ENCODE measurements at places on chromosomes 5 and 9. TPM values are rescaled to one million over a fixed set of nuclear protein-coding genes. Genes with fewer than 3 reads are reported as not detected.

ADGRV1 gene
- polyA plus RNA-seq = 1.1 TPM

CYLC2 gene
- polyA plus RNA-seq = not detected

SPIN1 gene
- polyA plus RNA-seq = 60.7 TPM

AUH gene
- polyA plus RNA-seq = 12.8 TPM

FAM169A gene
- 0.44 TPM for polyA plus RNA-seq

FOXD4 gene
- 2.7 TPM for polyA plus RNA-seq

DNA sequence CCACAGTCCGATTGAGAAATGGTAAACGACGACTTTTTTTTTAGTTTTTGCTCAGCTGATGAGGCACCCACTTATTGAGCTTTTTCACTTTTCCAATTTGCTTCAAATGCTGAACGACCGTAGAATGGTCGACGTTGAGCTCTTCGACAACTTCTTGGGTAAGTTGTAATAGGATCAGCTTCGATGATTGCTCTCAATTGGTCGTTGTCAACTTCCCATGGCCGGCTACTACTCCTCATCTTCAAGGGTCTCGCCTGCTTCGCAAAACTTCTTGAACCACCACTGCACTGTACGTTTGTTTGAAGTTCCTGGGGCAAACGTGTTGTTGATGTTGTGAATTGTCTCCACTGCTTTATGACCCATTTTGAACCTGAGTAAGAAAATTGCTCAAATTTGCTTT, 35.7 kb downstream of the NSD1 start:
- DNase-seq = no peak

GRCh38 chr5:180399401-180400215, 46.5 kb upstream of the GFPT2 start:
- peak; percentile 61 for DNase-seq

DNA sequence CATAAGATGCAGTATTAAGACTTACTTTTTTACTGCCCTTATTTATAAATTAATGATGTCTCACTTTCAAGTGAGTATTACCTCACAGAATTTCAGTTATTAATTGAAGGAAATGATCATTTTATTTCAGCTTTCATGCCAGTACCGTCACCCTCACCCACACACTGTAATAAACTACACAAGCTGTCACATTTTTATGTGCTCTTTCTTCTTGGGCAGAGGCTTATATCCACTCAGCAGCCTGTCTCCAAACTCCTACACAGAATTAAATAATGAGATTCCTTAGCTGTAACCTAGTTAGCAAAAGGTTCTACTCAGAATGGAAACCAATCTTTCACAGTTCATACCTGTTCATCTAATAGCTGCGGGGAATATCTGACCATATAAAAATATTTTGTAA, 1915.8 kb upstream of the CDH6 start:
- DNase-seq = no peak

DNA sequence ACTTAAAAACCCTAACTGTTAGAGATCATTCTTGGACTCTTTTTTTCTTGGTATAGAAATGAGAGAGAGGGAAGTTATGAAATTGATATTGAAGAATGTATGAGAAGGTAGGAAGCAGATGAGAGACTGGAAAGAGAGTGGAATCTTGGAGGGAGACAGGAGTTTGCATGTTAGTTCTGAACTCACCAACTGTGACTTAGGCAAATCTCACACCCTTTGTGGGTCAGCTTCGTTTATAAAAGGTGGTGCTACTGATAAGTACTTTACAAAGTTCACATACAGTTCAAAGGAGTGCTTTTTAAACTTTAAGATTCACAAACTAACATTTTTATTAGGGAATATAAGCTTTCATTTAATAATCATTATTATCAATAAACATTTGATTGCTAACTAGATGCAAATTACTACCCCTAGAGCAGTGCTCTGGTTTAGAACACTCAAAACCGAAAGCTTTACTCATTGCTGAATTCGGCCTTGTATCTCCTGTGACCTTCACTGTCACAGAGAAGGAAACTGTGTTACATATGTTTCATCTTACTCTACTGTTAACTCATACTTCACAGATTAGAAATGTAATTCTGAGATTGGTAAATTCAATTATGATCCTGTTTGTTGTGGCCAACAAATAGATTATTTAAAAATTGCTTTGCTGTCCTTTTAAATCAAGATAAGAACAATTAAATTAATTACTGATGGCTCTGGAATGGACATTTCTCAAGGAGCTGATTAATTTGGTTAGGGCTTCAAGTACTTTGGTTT, 143.2 kb downstream of the RMI1 start:
- no peak for DNase-seq

- no peak for DNase-seq
Observed at GRCh38 chr5:40074826-40075225, 604.9 kb upstream of the PTGER4 start.

DNA sequence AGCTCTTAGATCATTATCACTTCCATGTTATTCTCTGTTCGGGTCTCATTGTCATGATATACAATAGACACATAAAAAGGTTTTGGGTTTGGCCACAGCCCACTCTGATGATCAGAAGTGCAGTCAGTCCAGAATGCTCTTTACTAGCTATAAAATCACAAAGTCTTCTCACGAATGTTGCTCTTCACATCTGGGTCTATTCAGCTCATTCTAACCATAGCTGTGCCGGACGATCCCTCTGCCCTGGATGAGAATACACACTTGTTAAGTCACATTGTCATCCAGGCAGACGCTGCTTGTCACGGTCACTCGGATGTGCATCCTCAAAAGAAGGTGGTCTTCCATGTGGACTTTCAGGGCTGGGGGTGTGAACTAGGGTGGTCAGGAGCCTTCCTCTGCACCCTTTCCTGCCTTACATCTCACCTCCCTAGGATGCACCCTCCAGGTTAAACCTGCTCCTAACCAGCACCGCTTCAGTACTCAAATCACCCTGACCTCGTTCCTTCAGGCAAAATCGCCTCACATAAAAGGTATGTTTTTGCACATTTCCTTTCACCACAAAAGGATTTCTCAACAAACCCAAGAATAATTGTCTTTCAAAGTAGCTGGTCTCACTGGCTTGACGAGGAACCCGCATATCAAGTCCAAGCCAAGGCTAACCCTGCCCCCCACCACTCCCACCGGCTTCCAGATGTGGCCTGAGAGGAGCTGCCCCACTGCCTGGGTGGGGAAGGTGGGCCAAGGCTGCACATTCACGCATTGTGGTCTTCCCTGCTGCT, 21.9 kb downstream of the ANKH start:
- no peak for DNase-seq

DNA sequence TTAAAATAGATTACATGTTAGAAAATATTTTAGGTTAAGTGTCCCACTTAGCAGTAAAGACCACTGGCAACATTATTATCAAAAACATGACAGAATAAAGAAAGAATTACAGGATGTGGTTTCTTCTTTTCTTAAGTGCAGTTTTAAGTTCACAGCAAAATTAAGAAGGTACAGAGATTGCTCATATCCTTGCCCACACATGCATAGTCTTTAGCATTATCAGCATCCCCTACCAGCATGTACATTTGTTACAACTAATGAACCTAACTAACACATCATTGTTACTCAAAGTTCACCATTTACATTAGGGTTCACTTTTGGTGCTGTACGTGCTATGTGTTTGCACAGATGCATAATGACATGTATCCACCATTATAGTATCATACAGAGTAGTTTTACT, 837.7 kb upstream of the CDH9 start:
- no peak for DNase-seq

DNA sequence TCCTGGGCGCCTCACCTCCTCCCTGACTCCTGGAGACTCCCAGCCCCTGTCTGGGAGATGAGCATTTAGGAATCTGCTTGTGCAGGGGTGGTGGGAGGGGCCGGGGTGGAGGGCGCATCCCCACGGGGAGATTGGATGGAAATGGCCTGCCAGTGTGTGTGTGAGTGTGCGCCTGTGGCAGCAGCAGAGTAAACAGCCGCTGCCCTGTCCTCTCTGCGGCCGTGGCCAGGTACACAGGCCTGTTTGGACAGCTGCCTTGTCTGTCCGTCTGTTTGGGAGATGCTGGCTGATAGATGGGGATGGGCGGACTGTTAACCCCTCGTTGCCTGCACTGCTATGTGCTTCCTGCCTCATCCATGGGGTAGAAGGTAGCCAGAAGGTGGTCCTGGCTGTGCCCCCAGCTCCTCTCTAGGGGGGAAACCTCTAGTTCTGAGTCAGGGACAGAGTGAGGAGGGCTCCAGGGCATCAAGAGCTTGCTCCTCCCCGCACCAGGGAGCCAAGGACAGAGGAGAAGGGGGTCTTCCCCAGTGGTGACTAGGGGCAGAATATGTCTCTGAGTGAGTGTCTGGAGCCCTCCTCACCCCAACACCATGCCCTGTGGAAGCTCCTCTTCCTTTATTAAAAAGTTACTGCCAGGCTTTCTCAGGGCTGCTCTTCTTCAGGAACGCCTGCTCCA, 60.1 kb downstream of the LMX1B start:
- DNase-seq = no peak

DNA sequence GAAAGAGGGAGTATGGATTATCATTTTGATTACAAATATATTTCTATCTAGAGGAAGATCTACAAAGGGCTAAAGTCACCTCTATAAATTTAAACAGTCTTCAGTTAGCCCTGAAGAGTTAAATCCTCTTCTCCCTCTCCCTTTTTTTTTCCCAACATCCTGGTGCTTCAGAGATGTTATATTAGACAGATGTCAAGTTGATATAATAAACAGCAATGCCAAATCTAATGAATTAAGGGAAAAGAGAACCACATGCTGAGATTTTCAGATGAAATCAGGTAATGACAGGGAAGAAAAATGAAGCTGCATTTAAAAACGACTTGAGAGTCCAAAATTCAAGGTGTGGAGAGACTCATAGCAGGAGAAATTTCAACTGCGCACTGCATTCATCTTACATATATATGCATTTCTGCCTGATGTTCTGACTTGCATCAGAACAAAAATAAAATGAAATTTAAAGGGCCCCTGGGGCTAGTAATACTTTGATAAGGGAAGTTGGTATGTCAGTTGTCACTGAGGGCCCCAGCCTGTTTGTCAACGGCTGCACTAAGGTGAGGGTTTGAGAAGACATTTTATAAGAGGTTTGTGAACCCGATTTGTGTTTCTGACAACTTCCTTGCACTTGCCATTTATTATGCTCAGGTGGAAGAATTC, 338.9 kb upstream of the PANK3 start:
- DNase-seq = no peak

DNA sequence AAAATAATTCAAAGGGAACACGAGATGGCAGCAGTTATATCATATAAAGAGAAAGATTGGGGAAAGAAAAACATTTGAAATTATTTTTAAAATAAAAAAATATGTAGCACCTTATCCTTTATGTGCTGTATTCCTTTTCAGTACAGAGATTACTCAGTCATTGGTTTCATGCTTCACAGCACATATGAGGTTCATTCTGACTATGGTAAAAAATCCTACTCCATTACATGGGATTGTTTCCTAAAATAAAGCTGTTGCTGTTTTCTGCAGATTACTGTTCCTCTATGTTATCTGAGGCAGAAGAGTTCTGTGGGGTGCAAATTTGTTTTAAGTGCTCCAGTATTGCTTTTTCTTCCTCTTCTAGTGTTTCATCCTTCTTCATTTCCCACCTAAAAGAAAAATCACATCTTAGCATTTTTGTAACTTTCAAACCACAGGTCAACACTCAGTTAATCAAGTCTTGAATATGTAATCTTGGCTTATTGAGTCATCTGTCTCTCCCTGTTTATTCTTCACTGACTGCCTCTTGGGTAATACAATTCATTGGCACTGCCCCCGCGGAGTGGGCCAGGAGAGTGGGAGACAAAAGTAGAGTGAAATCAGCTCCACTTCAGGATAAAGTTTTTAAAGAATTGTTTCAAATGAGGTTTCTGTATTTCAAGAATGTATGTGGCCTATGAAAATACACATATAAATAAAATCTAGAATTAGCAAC, 412.5 kb upstream of the POU5F2 start:
- no peak for DNase-seq

- peak; percentile 58 for DNase-seq
Observed at GRCh38 chr5:113050721-113051382, 74.3 kb downstream of the DCP2 start.

DNA sequence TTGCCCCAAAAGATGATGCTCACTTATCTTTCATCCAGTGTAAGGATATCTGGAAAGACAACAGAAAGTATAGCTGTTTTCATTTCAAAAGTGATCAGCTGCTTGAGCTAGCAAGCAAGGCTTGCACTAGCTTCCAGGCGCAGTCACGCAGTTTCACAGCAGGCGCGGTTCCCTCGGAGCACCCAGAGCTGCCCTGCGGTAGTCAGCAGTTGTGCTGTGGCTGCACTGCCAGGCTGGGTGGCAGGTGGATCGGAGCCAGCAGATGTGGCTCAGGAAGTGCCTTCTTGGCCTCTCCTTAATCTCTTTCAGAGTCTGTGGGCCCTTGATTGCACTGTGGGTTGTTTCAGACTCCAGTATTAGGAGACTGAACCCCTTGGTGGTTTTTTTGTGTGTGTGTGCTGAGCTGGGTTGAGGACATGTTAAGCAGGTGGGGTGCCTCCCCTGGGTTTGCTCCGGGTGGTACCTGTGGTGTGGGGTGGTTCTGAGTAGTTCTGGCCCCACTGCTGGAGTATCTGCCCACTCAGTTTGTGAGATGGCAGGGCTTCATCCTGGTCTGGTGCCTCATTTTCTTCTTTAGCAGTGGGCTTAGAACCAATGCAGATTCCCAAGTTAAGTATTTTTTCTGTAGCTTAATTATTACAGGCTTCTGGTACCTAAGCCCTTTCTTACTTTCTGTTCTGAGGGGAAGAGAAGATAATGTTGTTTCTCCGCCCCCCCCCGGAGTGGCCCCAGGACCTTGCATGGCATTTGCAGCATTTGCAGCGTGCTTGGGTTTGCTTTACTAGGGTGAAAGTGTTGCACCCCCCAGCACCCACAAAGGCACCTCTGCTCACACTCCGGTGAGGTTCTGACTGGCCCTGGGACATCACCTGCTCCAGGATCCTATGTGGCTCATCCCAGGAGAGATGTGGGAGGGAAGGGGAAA, 16.4 kb downstream of the TENT4A start:
- DNase-seq = no peak

DNA sequence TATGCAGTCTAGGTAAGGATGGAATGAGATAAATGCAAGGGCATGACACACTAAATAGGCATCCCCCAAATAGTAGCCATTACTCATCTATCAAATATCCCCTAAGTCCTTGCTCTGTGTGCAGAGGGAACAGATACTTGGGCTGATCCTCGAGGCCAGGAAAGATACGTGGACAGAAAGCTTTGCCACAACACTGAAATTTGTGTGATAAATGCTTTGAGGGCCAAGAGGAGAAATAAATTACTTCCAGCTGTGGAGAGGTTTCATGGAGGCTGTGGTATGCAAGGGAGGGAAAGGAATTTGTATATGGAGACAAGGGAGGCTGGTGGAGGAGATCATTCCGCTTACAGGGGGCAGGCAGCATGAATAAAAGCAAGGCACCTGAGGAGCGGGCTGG, 18.5 kb downstream of the ATOX1 start:
- no peak for DNase-seq
